ENCODE measurements at places on chromosomes 4 and X.

DNA sequence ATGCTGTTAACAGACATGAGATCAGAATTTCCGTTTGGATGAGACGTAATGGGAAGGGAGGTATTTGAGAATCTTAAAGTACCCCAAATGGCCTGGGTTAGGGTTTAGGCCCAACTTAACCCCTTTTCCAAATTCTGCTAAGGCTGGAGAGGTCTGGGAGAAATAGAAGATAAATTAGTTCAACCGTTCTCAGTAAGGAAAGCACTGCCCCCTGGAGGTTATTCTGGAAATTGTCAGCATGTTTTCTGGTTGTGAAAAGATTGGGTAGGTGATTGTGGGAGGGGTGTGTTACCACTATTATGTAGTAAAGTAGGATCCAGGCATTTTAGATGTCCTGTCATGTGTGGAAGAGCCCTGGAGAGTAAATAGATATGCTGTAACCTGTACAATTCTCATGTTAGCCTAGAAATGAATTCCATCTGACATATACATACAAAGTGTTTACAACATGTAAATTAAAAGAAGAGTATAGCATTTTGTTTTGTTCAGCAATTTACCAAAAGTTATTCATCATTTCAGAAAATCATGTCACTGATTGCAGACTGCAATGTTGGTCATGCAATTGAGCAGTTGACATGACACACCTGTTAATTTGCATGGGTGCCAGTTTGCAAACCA is 26.8 kb upstream of the GRXCR1 start:
- peak; percentile 48 for DNase-seq

- DNase-seq, result peak; percentile 63
Measured at GRCh38 chr4:41258783-41259182, 2.1 kb downstream of the UCHL1 start.

GRCh38 chr4:129641179-129641578 is 545.2 kb downstream of the C4orf33 start:
- DNase-seq, result peak; percentile 6

DNA sequence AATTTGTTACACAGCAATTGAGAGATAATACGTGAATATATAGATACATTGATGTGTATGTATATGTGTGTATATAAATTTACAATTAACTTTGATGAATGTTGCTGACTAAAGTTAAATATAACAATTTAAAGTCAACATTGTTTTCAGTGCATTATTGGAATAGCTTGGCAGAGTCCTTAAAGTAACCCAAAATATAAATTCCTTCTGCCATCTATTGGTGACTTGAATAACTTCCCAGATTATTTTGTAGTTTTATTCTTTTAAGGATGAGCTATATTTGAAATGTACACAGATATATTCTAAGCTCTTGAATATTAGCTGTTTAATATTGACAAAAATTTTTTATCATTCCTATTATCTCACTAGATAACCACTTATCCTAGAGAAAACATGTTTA is 298.2 kb upstream of the FSTL5 start:
- DNase-seq, result no peak

DNA sequence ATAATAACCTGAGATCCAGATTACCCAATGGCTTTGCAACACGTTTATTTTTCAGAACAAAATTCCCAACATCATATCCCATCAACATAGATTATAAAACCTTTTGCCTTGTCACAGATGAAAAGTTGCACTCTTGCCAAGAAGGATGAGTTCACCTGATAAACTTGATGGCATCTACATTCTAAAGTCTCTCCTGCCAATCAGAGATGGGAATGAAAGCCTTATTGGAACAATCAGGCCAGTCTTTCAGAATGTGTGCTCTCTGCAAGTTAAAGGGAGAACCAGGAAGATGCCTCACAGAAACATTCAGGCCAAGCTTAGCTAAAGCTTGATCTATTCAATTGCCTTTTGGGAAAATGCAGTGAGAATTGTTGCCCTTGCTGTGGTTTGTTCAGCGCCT is 1.3 kb downstream of the LPAR4 start:
- no peak for DNase-seq

All from urothelium cell line (cell line).